ENCODE measurements at places on chromosomes 12 and 14. TPM values are rescaled to one million over a fixed set of nuclear protein-coding genes. Genes with fewer than 3 reads are reported as not detected.

Gene SLC6A15
- total RNA-seq, result not detected

GRCh38 chr12:45994736-45995135, 4.4 kb upstream of the SCAF11 start:
- H3K4me3 ChIP-seq, result no peak overlapping the region
- DNase-seq, result no peak
- H3K36me3 ChIP-seq, result peaks cover 3% of the 10 kb centered on the region
- peaks cover 7% of the 10 kb centered on the region for H3K4me1 ChIP-seq
- no peak overlapping the region for H3K27ac ChIP-seq
- peaks cover 2% of the 10 kb centered on the region for H3K27me3 ChIP-seq

DNA sequence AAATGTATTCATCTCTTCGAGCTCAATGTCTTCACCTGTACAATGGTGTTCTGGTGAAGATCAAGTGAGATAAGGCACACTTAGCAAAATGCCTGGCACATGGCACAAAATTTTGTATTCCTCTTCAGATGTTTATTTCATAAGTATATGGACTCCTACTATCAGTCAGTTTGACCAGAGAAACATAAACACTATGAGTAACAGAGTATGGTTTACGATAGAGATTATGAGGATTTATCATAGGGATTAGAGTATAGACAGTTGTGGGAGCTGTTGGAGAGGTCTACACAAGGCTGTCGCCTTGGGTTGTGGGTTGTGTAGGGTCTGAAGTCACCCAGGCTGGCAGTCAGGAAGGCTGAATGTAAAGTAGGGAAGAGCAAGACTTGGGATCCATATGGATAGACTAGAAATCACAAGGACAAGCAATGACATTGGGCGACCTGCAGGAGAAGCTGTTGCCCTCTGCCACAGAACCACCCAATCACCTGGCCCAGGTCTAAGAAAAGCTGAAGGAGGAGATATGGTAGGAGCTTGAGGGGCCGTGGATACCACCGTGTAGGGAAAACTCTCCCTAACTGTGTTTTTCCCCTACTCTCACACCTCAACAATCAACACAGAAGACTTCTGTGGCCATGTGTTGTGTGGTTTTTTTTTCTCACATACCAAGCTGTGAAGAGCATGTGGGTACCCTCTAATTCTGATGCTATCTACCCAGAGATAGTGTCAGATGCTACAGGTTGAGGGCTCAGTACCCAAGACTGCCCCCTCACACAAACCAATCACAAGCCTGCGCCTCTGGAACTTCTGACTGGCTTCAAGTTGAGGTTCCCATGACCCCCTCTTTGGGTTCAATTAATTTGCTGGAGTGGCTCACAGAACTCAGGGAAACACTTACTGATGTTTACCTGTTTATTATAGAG, 27.2 kb upstream of the RESF1 start:
- H3K4me1 ChIP-seq, result peaks cover 52% of the 10 kb centered on the region
- peaks cover 35% of the 10 kb centered on the region for H3K36me3 ChIP-seq
- peak; percentile 48 for DNase-seq
- H3K4me3 ChIP-seq, result no peak overlapping the region
- H3K27me3 ChIP-seq, result no peaks in the 10 kb centered on the region
- H3K27ac ChIP-seq, result peak overlapping the region; percentile 39

DNA sequence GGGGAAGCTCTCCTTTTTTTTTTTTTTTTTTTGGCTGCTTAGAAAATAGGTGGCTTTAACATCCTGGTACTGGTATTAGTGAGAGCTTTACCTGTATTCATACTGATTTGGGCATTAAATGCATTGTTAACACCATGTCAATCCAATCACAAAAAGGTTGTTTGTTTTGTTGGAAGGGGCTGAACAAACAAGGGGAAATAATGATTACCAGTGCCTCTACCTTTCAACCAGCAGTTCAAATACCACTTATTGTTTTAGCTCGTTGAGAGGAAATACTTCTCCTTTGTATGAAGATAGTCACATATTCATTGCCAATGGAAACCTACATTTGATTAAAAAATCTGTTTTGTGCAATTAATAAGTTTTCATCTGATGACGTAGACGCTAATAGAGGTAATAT, 72.9 kb downstream of the MIPOL1 start:
- no peaks in the 10 kb centered on the region for H3K4me1 ChIP-seq
- no peaks in the 10 kb centered on the region for H3K27me3 ChIP-seq
- H3K27ac ChIP-seq, result no peak overlapping the region
- H3K4me3 ChIP-seq, result no peak overlapping the region
- no peak for DNase-seq

GRCh38 chr14:74634964-74635363, 22.9 kb upstream of the LTBP2 start:
- peaks cover 22% of the 10 kb centered on the region for H3K27me3 ChIP-seq
- DNase-seq, result no peak
- H3K36me3 ChIP-seq, result no peaks in the 10 kb centered on the region

DNA sequence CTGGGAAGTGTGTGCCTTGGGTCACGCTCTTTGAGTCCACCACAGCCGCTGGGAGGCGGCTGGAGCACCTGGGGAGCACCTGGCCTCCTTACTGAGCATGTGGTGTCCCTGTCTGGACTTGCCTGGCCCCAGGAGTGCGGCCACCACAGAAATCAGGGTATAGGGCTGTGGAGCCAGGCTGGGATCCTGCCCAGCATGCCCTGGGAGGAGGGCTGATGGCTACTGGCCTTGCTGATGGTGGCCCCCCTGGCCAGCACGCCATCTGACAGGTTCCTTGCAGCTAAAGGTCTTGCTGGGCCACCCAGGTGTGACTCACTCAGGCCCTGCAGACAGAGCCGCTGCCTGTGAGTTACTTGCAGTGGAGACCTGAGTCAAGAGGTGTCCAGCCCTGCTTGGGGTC, 6.0 kb downstream of the ULK1 start:
- no peak overlapping the region for H3K27ac ChIP-seq
- H3K4me1 ChIP-seq, result peaks cover 12% of the 10 kb centered on the region
- H3K4me3 ChIP-seq, result no peak overlapping the region
- H3K36me3 ChIP-seq, result no peaks in the 10 kb centered on the region
- no peak for DNase-seq

- DNase-seq, result no peak
- H3K4me1 ChIP-seq, result peaks cover 26% of the 10 kb centered on the region
- no peaks in the 10 kb centered on the region for H3K27me3 ChIP-seq
- no peak overlapping the region for H3K27ac ChIP-seq
- peaks cover 2% of the 10 kb centered on the region for H3K36me3 ChIP-seq
- no peak overlapping the region for H3K4me3 ChIP-seq
These were observed 29.3 kb upstream of the SGPP1 start for GRCh38 chr14:63757211-63757610.

DNA sequence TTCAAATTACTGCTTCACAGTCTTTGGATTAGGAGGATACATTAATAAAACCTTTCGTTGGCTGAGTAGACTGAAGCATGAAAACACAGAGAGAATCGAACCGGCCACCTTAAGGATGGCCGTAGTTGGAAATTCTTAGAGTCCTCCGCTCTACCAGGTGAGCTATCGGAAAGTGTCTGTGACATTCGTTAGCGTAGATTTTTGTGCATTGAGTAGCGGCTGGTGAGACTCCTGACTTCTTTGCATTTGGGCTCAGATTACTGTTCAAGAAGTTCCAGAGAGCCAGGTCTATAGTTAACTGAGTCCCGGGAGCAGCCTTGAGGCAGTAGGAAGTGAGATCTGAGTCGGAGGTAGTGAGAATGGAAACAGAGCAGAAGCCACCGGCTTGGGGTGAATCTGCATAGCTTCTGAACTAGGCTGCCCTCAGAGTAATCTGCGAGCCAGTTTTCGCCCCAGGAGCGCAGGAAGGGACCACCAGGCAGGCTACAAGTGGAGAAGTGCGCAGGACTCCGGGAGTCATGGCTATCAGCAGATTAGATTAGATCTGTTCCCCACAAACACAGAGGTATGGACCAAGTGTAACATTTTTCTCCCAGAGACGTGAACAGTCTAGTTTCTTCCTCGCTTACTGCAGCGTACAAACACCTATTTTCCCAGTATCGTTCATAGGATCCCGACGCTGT, 11.0 kb downstream of the OR6S1 start:
- peaks cover 87% of the 10 kb centered on the region for H3K27me3 ChIP-seq
- peaks cover 59% of the 10 kb centered on the region for H3K4me1 ChIP-seq
- H3K27ac ChIP-seq, result peak overlapping the region; percentile 65
- H3K36me3 ChIP-seq, result peaks cover 2% of the 10 kb centered on the region

DNA sequence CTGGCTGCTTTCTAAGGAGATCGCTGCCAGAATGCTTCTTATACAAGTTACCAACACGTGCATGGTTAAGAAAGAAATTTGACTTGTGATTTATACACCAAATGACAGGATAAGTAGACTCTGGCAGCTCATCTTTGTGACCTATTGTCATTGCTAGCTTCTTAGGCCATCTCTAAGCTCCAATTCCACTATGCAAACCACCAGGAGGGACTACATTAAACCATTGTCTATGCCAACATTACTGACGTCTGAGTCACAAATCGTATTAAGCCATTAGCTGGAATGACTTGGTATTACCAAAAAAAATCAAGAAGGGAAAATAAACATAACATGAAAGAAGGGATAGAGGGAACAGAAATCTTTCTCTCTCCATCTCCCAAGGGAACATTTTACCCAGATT, 15.8 kb upstream of the VPS33A start:
- H3K27ac ChIP-seq, result no peak overlapping the region
- no peak for DNase-seq
- H3K36me3 ChIP-seq, result peaks cover 9% of the 10 kb centered on the region

- no peaks in the 10 kb centered on the region for H3K27me3 ChIP-seq
- no peak for DNase-seq
- peaks cover 5% of the 10 kb centered on the region for H3K36me3 ChIP-seq
- peaks cover 19% of the 10 kb centered on the region for H3K4me1 ChIP-seq
These were observed 199.1 kb downstream of the MED13L start for GRCh38 chr12:116078396-116078795.

Gene SCNN1A
- 0.49 TPM for total RNA-seq

GRCh38 chr14:31137214-31137889, 70.2 kb downstream of the HECTD1 start:
- peaks cover 39% of the 10 kb centered on the region for H3K36me3 ChIP-seq
- no peak overlapping the region for H3K27ac ChIP-seq
